Activated naive CD4-positive, alpha-beta T cell treated with Interleukin-2 at 50 U/mL for 16 hours (primary cell): ENCODE measurements at places on chromosomes 3 and 15.

- no peak for DNase-seq
These were observed 62.7 kb downstream of the USP13 start for GRCh38 chr3:179715582-179715981.

- no peak for DNase-seq
These were observed 67.2 kb downstream of the EIF4E3 start for GRCh38 chr3:71657831-71658530.

GRCh38 chr3:32261545-32261944, 23.1 kb downstream of the CMTM8 start:
- DNase-seq: no peak

GRCh38 chr3:142115867-142116668, 33.3 kb downstream of the TFDP2 start:
- no peak for DNase-seq

DNA sequence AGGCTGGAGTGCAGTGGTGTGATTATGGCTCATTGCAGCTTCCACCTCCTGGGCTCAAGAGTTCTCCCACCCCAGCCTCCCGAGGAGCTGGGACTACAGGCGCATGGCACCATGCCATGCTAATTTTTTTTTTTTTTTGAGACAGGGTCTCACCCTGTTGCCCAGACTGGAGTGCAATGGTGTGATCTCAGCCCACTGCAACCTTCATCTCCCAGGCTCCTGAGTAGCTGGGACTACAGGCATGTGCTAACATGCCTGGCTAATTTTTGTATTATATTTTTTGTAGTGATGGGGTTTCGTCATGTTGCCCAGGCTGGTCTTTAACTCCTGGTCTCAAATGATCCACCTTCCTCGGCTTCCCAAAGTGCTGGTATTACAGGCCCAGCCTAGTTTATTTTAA, 4.0 kb downstream of the TEX9 start:
- DNase-seq: no peak

DNA sequence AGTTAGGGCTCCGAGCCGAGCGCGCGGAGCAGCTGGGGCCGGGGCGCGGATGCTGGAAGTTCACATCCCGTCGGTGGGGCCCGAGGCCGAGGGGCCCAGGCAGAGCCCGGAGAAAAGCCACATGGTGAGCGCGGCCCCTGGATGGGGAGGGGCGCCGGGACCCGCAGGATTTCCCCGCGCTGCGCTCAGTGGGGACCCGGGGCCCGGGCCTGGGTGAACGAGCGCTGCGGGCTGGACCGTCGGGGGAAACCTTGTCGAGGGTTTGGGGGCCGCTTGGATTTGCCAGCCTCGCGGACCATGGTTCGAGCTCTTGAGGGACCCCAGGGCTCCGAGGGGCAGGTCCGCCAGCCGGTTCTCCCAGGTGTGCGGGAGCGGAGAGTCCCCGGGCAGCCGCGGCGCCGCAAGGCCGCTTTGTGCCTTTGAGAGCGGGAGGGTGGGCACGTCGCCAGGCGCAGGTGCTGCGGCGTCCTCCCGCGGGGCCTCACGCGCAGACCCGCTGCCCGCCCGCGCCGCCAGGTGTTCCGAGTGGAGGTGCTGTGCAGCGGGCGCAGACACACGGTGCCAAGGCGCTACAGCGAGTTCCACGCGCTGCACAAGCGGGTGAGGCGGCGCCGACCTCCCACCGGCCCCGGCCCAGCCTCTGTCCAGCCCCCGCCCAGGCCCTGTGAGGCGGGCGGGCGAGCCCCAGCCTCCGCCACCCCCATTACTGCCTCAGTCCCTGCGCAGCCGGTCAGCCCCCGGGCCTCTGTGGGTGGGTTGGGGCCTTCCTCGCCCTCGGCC, at the start of gene SNX22:
SNX22 (plus strand) TSS at position 5 of the 780 bp plus-strand sequence; CDS start at position 50, 45 bp downstream.
- peak; percentile 33 for DNase-seq

- DNase-seq: no peak
These were observed 2.3 kb upstream of the DLL4 start for GRCh38 chr15:40926659-40927494.

- DNase-seq: no peak
These were observed 333.0 kb upstream of the SEMA6D start for GRCh38 chr15:47384341-47384740.

DNA sequence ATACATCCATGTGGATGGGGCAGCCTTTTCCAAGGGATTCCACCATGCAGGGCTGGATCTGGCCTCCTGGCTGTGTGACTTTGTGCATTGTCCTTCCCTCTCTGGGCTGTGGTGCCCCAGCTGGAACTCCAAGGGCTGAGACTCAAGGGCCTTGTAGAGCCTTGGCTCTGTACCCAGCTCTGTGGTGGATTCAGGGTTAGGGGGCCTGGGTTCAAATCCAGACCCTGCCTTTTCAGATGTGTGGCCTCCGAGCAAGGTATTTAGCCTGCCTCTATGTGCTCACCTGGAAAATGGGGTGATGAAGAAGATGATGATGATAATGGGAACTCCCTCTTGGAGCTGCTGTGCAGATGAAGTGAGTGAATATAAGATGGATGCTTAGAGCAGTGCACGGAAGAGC, 161.9 kb downstream of the WNT7A start:
- DNase-seq: no peak

- DNase-seq: no peak
These were observed 54.9 kb upstream of the LRRFIP2 start for GRCh38 chr3:37229291-37229690.

DNA sequence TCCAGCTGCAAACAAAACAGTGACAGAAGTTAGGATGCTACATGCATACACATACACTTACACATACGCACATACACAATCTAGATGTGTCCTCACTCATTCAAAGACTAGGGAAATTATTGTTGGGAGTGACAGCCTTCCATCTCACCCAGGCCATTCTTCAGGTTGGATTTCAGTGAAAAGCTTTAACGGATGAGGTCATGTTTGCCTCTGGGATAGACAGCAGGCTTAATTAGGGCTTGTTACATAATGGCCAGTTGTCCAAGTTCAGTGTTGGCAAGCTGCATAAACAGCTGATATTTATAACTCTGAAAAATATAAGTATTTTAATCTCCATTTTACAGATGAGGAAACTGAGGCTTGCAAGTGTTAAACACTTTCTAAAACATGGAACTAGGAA, 35.8 kb upstream of the PLOD2 start:
- DNase-seq: no peak

DNA sequence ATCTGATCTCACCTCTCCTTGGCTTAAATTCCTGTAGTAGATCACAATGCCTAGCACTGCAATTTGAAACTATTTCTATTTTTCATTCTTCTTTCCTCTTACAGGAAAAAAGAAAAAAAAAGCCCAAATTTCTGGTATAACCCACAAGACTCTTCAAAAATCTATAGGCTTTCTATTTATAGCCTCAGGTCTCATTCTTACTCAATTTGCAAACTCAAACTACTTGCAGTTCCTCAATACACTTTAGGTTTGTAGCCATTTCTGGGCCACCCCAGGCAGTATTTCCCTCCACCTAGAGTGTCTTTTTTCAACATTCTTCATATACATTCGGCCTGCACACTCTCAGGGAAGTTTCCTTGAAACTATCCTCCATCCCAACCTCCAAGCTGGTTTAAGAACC, 169.0 kb downstream of the TBC1D5 start:
- DNase-seq: no peak

- no peak for DNase-seq
These were observed 202.5 kb upstream of the HES1 start for GRCh38 chr3:193933451-193933850.

- DNase-seq: no peak
These were observed 72.5 kb upstream of the TSC22D2 start for GRCh38 chr3:150335631-150336030.

- DNase-seq: no peak
These were observed 39.4 kb downstream of the TPRA1 start for GRCh38 chr3:127551178-127551577.

DNA sequence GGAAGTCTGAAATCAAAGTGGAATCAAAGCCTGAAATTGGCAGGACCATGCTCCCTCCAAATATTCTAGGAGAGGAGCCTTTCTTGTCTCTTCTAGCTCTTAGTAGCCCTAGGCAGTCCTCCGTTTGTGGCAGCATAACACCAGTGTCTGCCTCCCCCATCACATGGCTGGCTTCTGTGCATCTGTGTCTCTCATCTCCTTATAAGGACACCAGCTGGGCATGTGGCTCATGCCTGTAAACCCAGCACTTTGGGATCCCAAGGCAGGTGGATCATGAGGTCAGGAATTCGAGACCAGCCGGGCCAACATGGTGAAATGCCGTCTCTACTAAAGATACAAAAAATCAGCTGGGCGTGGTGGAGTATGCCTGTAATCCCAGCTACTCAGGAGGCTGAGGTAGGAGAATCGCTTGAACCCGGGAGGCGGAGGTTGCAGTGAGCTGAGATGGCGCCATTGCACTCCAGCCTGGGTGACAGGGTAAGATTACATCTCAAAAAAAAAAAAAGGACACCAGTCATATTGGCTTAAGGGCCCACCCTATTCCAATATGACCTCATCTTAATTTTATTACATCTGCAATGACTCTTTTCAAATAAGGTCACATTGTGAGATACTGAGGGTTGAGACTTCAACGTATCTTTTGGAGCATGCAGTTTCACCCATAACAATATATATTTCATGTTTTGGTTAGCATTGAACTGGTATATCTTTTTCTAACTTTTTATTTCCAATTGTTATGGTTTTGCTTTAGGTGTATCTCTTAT, 148.0 kb upstream of the TPM1 start:
- no peak for DNase-seq

DNA sequence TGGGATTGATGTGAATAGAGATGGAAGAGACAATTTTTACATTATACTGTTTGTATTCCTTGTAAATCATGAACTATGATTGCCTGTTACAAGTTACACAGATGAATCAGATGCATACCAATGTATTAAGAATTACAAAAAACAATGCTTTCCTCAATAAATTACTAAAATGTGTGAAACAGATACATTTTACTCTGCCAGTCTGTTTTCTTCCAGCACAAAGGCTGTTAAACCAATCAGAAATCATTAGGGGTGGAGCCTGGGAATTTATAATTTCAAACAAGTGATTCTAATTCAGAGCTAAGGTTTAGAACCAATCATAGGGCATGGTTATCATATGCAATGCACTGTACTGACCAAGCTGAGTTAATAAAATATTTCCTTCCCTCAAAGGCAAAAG, 21.8 kb upstream of the ANKRD28 start:
- DNase-seq: no peak

GRCh38 chr3:197021729-197022404, 7.8 kb downstream of the MELTF start:
- no peak for DNase-seq

GRCh38 chr15:69557707-69558409, 105.2 kb downstream of the RPLP1 start:
- DNase-seq: no peak

- no peak for DNase-seq
These were observed 287.1 kb downstream of the ROBO1 start for GRCh38 chr3:79480746-79481145.

- DNase-seq: no peak
These were observed 3.5 kb upstream of the MEF2A start for GRCh38 chr15:99562238-99562637.

GRCh38 chr3:147360051-147360439, 46.3 kb downstream of the ZIC4 start:
- DNase-seq: no peak

- peak; percentile 56 for DNase-seq
These were observed 794 bp downstream of the LRIG1 start for GRCh38 chr3:66499881-66500575.

- DNase-seq: no peak
These were observed 33.6 kb downstream of the PAQR9 start for GRCh38 chr3:142929890-142930289.

- no peak for DNase-seq
These were observed 128.5 kb downstream of the MYRIP start for GRCh38 chr3:39937874-39938273.

- DNase-seq: no peak
These were observed 127.9 kb downstream of the CD47 start for GRCh38 chr3:107962946-107963345.

- peak; percentile 59 for DNase-seq
These were observed 10.8 kb upstream of the VPS33B start for GRCh38 chr15:91032919-91033803.

GRCh38 chr3:69462022-69462825, 76.3 kb upstream of the FRMD4B start:
- no peak for DNase-seq

GRCh38 chr3:83065851-83066460, 1304.5 kb upstream of the GBE1 start:
- no peak for DNase-seq

DNA sequence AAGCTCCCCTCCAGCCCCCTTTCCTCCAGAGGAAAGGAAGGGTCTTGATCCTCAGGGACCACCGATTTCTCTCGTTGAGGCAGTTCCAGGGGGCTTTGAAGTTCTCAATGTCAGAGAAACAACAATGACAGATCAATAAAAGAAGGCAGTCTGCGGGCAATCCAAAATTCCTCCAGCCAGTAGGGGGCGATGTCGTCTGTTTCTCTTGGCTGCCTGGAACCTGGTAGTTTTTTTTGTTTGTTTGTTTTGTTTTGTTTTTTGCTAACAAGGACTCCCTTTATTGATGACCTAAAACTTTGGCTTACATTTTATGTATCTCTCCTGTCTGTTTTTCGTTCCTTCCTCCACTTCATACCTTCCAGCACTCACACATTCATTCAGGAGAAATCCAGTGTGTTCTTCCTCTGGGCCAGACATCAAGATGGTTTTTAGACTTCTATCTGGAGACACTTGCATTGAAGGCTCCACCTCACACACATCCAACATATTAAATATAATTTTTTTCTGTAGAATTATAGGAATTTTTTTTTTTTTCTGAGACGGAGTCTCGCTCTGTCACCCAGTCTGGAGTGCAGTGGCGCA, 276.6 kb downstream of the RPLP1 start:
- DNase-seq: peak; percentile 79

GRCh38 chr3:5058471-5058951, 63.6 kb upstream of the ARL8B start:
- no peak for DNase-seq

GRCh38 chr3:9500108-9501050, 53.2 kb downstream of the LHFPL4 start:
- DNase-seq: peak; percentile 66

GRCh38 chr15:65920825-65921309, 51.6 kb downstream of the RAB11A start:
- DNase-seq: no peak

GRCh38 chr3:8424281-8424680, 77.3 kb upstream of the LMCD1 start:
- DNase-seq: no peak

DNA sequence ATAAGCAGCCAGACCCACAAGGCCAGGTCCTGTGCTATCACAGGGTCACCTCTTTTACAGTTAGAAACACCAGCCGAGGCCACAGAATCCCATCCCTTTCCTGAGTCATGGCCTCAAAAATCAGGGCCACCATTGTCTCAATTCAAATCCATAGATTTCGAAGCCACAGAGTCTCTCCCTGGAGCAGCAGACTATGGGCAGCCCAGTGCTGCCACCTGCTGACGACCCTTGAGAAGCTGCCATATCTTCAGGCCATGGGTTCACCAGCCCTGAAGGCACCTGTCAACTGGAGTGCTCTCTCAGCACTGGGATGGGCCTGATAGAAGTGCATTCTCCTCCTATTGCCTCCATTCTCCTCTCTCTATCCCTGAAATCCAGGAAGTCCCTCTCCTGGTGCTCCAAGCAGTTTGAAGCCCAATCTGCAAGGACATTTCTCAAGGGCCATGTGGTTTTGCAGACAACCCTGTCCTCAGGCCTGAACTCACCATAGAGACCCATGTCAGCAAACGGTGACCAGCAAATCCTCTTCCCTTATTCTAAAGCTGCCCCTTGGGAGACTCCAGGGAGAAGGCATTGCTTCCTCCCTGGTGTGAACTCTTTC, 39.6 kb downstream of the TGM4 start:
- peak; percentile 68 for DNase-seq
